Stimulated activated CD8-positive, alpha-beta memory T cell treated with anti-CD3 and anti-CD28 coated beads, Interleukin-15, amount 100 ng/mL, for 48 hours (primary cell): ENCODE measurements at places on chromosomes 5 and 9.

DNA sequence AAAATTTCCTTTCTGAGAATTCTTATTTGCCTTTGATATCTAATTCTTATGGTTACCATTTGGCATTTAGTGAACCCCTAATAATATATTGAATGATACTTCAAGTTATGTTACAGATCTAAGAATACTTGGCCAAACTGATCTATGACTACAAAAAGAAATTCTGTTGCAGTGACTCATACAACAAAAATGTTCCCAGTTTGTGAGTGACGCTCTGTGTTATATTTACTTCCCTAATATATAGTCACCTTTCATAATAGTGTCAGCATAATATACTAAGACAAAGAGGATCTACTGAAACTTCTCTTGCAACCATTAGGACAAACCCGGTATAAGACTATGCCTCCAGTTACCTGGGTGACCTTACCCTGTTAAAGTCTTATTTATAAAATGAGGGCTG lies 216.9 kb upstream of the TLX3 start:
- DNase-seq, result no peak

DNA sequence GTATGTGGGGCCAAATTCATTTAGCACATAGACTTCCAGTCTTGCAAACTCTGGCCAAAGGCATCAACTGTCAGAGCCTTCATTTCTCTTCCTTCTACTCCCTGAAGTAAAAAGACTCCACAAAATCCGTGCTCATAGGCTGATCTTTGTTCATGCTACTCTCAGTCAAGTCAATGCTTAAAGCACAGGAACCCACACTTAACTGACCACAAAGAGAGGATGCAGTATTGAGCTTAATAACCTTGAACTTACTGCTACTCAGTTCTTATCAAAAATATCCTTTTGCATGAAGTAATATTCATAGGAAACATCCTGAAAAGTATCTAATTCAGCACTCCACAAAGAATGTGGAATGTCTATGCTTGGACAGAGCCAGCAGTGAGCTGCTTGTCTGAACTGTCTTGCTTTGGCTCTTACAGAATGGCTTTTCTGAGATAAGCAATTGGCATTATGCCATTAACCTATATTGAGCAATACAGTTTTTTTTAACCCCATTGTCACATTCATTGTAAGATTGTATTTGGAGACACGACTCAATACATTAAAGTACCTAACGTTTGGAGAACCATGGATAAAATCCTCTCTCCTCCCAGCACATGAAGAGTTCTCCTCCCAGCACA lies 21.7 kb downstream of the LPAR1 start:
- DNase-seq, result no peak

GRCh38 chr5:96616801-96617200 lies 45.4 kb upstream of the CAST start:
- DNase-seq, result no peak

GRCh38 chr5:123710031-123710430 lies 198.1 kb downstream of the CSNK1G3 start:
- no peak for DNase-seq

GRCh38 chr5:73637565-73637964 lies 11.6 kb downstream of the ARHGEF28 start:
- DNase-seq, result no peak

DNA sequence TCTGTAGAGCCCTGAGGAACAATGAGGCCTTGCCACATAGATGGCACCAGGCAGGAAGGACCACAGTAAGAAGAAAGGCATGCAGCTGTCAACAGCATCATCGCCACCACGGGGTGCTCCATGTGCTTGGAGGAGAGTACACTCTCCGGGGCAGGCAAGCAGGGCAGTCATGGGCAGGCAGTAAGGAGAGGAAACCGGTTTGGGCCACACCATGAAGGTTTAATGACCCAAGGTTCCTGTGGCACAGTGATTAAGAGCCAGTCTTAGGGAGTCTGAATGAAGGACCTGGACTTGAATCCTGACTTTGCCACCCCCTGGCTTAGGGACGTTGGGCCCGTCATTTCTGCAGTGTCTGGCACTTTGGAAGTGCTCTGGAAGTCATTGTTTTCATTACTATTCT lies 80.6 kb upstream of the ZBTB43 start:
- no peak for DNase-seq
